Naive B cell (primary cell): ENCODE measurements at places on chromosomes 13 and 19.

DNA sequence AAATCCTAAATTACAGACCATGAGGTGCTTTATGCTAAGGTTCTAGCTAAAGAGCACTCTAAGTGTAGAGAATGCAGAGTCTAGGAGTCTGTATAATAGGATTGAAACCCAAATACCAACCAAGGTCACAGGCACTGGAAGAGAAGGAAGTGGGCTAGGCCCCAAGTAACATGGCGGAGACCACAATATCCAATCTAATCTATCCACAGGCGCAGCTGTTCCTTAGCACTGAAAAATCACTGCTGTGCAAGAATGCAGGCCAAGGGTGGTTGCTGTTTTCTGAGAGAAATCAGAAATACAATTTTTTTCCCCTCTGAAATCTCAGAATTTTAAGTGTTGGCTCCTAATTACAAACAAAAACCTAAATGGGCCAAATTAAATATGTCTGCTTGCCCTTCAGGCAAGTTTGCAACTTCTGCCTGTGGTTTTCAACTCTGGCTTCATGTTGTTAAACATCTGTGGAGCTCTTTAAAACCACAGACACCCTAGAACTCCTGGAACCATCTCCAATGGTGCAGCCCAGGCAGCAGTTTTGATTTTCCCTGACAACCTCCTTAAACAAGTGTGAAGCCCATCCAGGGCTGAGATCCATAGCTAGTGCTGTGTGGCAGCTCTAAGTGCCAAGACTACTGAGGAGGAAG lies 6.1 kb downstream of the RANBP3 start:
- no peak for DNase-seq

- DNase-seq = no peak
These were observed 8.8 kb upstream of the IGFL4 start for GRCh38 chr19:46049597-46049996.

DNA sequence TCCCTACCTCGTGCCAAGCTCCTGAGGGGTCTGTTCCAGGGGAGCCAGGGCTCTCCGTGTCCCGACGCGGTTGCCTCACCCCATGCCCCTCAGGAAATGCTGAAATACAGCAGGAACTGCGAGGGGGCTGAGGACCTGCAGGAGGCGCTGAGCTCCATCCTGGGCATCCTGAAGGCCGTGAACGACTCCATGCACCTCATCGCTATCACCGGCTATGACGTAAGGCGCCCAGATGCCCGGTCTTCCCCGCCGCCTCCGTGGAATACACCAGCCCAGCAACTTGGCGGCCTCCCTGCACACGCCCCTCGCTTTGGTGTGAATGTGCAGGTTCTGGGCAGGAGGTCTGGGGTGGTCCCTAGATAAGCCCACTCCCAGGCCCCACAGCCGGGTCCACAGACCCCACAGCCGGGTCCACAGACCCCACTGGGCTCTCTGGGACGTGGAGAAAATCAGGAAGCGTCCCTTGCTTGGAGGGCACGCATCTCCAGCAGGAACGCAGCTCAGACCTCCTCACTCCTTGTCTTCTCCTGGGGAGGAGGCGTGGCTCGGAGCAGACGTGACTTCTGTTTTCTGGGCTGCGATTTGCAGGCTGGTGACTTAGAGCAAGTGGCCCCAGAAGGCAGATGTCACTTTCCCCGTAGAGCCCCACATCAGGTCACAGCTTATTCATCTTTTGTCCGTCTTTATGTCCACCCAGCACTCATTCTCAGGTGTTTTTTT lies 19.4 kb upstream of the F7 start:
- no peak for DNase-seq

DNA sequence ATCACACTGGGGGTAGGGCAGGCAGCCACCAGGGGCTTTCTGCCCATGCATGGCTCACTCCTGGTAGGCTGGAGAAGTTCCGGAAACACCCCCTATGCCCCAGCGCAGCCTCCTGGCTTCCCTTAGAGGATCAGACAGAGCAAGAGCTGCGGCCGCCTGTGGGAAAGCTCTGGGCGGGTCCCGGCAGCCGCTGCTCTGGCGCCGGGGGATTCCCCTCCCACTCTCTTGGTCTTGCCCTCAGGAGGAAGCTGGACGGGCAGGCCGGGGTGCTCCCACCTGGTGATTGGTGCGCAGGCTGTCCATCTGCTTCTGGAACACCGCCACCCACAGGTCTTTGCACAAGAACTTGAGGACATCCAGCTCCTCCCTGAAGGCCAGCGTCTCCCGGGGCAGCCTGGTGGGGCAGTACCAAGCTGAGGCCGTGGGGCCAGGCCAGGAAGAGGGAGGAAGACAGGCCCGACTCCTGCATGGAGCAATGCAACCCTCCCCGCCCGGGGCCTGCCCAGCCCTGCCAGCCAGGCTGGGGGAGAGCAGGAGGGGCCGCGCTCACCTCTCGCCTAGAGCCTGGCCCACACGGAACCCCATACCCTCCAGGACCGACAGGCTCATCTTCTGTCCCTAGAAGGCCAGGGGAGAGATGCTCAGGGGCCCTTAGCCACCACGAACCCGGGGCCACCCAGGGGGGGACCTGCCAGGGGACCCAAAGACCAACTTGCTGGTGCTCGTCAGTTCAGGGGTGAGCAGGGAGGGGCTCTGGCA lies 4.0 kb upstream of the NKPD1 start:
- peak; percentile 30 for DNase-seq

- DNase-seq = no peak
These were observed 53.9 kb upstream of the MTIF3 start for GRCh38 chr13:27504128-27504867.

GRCh38 chr13:37070145-37070695 lies 10.7 kb upstream of the SUPT20H start:
- no peak for DNase-seq

- no peak for DNase-seq
These were observed 93.9 kb downstream of the GADD45B start for GRCh38 chr19:2569596-2570465.

DNA sequence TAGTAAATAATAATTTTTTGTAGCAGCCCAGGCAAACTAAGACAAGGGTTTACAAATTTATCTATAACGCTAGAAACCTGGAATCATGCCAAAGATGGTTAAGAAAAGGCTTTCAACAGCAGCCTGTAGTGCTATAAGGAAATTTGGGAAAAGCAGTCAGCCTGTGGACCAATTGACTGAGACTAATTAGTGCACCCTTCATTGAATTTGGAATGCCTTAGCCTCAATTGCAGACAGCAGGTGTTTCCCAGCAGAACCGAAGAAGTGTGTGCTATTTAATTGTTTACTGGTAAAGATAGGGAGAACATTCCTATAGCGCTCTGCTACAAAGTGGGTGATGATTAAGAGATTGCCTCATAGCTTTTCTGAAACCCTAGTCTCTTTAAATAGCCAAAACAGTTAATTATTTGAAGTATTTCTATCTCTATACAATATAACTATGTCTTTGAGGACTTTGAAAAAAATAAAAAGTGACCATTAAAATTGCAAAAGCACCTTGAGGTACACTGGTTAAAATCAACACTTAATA lies 1884.3 kb upstream of the PCDH20 start:
- no peak for DNase-seq

GRCh38 chr19:3625996-3626472 lies 556 bp downstream of the CACTIN start:
- DNase-seq = no peak

DNA sequence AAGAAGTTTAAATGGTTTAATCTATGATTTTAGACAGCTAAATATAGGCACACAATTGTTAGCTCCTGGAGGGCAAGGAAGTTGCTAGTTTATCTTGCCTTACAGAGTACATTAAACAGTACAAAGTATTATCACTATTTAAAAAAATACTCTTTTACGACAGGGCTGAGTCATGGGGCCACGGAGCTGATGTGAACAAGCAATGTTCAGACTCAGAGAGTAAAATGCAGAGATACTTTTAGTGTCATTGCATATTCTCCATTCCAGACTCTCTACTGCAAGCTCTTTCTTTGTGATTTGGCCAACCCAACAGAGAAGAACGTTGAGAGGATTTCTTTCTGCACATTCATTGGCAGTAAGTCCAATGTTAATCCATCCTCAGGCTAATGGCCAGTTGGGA lies 352.4 kb downstream of the SPRY2 start:
- DNase-seq = no peak

DNA sequence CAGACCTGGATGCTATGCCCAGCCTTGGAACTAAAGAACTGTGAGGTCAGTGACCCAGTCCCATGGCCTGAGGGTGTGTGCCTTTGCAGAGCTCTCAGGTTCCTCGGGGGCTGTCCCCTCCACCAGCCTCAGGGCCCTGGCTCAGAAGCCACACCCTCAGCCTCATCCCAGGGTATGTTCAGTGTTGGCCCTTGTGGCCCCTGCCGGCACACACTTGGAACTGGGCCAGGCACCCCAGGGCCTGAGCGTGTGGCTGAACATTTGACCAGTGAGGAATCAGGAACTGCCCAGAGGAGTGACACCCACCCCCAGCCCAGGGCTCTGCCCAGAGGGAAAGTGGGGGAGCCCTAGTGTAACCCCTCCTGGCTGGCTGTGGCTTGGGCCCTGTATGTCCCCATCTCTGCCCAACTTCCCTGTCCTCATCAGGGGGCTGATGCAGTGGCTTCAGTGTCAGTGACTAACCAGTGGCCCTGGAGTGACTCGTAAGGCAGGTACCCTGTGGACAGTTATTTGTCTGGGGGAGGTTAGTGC lies 10.0 kb downstream of the NKPD1 start:
- no peak for DNase-seq

- no peak for DNase-seq
These were observed 3.3 kb downstream of the VSTM2B start for GRCh38 chr19:29528946-29529645.
